ENCODE measurements at places on chromosomes 4 and X. TPM values are rescaled to one million over a fixed set of nuclear protein-coding genes. Genes with fewer than 3 reads are reported as not detected.

The ASMT gene
- total RNA-seq: 1.3 TPM

The PCSK1N gene
- total RNA-seq: 0.45 TPM

The P2RY10 gene
- 1.1 TPM for total RNA-seq

The GPR50 gene
- not detected for total RNA-seq

The TSPAN6 gene
- total RNA-seq: 9.5 TPM

The CABS1 gene
- not detected for total RNA-seq

The DIPK2B gene
- 43.3 TPM for total RNA-seq

The NWD2 gene
- total RNA-seq: not detected

The DDIT4L gene
- 7.0 TPM for total RNA-seq

The YIPF6 gene
- 39.9 TPM for total RNA-seq

The MAGEE1 gene
- total RNA-seq: 6.1 TPM

The NKX6-1 gene
- 0.18 TPM for total RNA-seq

The FHIP1A gene
- total RNA-seq: 6.2 TPM

All from aorta (tissue), 5 donors.